ENCODE measurements at places on chromosomes 1 and 21.
A peak's percentile ranks its signal among the peaks of the same experiment; 100 is the strongest.

DNA sequence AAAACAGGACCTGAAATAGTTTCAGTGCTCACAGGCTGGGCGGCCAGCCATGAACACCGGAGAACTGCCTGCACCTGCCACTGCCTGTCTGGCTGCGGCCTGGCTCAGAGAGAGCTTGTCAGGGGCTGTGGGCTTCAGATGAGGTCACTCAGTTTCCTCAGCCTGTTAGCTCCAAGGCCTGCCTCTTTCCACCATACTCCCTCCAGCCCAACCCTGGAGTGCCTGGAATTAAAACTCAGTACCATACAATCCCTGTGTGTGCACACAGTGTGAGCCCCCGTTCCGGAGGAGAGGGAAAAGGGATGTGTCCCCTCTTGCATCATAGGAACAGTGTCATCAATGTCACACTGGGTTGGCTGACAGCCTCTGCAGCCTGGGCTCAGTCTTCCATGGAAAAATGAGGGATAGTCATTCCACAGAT lies 16.2 kb downstream of the CACNA1S start:
- no peak for DNase-seq

DNA sequence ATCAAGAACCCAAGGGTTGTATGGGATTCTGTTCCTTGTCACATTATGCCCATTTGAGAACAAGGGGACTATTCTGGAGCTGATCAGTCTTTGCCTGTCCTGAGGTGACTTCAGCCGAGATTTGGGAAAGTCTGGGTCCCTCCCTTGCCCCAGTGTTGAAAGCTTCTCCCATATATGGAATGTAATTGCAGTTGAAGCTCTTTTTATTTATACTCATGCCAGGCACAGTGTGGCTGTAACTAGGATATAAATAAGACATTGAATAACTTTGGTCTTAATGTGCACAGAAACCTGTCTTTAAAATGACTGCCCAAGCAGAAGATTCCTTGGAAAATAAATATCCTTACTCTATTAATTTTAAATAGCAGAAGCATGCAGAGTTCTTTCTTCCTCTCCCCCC lies 15.2 kb downstream of the AKNAD1 start:
- DNase-seq: no peak

DNA sequence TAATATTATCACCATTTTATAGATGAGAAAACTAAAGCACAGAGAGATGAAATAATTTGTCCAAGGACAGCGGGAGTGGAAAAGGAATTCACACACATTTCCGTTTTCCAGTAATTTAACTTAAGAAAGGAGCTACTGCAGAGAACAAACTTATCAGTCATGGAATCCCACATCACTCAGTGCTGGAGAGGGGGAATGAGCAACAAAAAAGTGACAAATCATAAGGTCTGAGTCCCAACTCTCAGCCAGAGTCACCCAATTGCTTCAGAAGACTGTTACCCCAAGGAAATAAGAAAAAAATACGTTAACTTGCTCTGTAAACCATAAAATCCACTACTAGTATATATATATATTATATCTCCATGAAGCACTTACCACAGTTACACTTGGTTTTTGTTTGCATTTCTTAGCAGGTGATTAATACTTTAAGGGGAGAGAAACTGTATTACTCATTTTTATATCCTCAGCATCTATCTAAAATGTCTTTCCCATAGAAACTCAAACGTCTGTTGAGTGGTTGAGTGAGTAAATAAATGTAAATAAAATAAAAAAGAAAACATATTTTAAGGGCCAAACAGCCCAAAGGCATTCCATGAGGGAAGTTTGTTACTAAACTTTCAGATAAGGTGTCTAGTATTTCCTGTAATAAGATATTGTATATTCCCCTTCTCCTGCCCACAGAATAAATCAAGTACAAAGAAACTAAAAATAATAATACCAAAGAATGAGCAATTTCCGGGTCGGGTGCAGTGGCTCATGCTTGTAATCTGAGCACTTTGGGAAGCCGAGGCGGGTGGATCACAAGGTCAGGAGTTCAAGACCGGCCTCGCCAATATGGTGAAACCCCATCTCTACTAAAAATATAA lies 76.8 kb downstream of the SLC45A1 start:
- DNase-seq: no peak

DNA sequence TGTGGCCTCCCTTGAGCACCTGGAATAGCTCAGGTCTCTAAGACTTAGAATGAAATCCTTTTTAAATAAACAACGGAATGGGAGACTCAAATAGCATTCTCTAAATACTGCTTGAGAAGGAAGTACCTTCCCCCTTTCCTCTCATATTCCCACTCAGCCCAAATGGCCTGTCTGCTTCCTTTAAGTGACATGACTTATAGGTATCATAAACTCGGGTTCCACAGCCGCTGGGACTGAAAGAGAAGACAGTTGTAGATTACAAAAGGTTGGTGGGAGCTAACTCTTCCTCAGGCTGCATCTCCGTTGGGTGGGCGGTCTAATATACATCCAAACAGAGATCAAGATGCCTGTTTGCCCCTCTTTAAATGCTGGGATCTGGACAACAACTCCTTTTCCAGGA lies 1.2 kb upstream of the HMCN1 start:
- DNase-seq: no peak

- DNase-seq: peak; percentile 57
These were observed 89.4 kb upstream of the IPO9 start for GRCh38 chr1:201739492-201740085.

DNA sequence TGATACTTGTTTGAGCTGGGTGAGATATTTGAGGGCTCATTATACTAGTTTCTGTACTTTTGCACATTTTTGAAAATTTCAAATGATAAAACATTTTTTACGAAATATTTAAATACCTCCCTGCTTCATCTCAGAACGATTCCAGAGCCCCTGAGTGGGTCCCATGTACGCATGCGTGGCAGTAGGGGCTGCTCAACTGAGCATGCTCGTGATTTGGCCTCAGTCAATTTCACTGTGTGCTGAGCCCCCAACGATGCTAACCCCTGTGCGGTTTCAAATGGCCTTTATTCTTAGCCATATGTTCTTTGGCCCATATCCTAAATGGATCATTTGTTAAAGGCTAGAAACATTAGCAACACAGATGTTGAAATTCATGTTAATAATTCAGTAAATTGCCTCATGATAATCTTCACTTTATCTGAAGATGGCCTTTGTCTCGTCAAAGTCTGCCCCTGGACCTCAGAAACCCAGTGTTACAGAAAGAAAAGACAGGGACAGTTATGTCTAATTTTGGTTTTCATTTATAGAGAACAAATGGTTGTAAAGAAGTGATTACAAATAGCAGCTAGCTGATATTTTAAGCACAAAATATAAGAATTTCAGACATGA lies 108.2 kb downstream of the MRPS6 start:
- no peak for DNase-seq

GRCh38 chr21:23374155-23374554 lies 2233.1 kb downstream of the MRPL39 start:
- no peak for DNase-seq

GRCh38 chr1:42788021-42788420 lies 3.2 kb downstream of the TMEM269 start:
- DNase-seq: no peak

GRCh38 chr1:205593967-205594366 lies 37.8 kb downstream of the ELK4 start:
- no peak for DNase-seq

- no peak for DNase-seq
These were observed 12.8 kb upstream of the ZSCAN20 start for GRCh38 chr1:33459691-33460090.

GRCh38 chr1:175373786-175374623 lies 181.4 kb upstream of the KIAA0040 start:
- no peak for DNase-seq

DNA sequence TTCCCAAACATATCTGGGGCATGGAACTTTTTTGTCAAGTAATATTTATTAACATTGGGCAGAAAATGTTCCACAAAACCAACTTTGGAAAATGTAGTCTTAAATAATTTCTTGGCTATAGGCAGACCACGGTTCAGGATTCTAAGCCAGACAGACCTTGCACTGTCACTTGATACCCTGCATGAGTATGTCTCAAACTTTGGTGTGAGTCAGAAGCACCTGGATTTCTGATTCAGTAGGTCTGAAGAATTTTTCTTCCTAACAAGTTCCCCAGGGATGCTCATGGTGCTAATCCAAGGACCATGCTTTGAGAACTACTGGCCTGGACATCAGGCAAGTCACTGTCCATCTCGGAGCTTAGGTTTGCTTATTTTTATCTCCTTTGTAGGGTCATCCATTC lies 562.0 kb downstream of the PLPP3 start:
- no peak for DNase-seq

DNA sequence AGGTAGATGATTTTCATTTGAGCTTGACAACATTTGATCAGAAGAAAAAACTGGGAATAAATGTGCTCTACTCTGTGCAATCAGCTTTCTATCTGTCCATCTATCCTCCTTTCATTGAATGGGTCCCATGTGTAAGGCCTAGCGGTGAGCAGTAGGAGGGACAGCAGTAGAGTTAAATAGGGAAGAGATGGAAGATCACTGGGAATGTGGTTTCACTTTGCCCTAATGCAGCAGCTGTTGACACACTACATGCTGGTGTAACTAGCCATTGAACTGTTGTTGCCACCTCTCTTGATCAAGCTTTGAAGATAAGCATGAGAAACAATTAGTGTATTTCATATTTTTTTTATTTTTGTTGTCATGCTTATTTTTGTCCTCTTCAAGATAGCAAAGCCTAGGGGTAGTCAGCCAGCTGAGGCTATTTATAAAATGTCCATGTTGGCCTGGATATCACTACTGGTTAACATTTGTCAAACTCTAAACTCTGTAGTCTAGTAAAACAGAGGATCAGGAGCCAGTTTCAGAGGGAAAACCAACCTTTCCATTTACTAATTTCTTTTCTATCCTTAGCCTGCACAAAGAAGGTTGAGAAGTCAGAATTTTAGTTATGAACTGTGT lies 41.9 kb downstream of the CACNA1E start:
- no peak for DNase-seq

- DNase-seq: no peak
These were observed 42.9 kb upstream of the IFFO2 start for GRCh38 chr1:18999359-18999758.

DNA sequence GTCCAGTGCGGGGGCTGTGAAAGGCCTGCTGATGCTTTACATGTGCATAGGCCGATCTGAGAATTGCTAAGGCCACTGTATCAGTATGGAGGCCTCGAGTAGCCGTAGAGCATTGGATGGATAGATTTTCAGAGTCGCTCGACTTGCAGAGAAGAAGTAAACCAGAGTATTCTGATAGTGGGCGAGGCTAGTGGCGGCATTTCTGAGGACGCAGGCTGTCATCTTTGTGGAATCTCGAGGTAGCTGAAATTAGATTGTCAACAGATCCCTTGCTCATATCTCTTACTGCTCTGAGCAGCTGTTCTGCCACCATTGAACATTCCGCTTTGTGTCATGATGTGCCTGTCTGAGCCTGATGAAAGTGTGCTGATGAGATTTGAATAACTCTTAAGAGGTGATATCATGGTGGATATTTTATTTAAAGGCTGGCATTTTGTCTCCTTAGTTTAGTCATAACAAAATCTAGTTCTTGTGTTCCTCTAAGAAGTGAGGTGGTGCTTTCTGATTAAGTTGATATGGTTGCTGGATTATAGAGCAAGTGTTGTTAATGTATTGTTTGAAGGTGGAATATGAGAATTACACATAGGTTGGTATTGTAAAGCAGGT lies 1.5 kb downstream of the KIF1B start:
- no peak for DNase-seq

DNA sequence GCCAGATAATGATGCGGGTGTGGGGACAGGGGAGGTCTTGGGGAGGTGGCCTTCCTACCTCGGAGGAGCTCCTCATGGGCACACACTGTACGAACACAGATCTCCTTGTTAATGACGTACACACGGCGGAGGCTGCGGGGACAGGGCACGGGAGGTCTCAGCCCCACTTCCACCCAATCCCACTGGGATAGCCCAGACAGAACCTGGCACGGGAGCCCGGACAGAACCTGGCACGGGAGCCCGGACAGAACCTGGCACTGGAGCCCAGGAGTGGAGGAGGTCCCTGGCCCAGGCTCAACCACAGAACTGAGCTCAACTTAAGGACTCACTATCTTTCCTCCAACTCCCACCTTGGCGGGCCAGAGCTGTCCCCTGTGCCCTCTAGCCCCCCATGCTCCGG lies 5.2 kb downstream of the MFAP2 start:
- no peak for DNase-seq

DNA sequence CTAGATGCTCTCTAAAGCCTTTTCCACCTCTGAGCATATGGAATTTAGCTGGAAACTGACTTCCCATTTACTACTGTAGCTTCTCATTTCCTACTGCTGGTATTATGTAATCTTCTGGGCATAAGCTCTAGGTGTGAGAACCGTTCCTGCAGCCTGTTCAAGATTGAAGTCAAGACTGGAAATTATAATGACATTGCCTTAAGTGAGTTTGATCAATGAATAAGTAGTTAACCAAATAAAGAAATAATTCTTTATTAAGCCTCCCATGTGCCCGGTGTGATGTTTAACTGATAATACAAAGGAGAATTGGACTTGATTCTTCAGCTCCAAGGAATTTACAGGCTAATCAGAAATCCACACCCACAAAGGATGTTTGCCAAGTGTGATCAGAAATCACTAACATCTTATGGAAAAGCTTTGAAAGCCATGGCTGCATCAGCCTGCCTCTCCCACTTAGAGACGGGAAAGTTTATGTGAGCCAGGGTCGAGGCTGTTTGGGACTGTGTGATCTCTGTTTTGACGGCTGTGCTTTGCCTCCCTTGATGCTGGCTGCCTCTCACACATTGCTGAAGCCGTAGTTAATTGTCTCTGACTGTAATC lies 36.4 kb upstream of the PRELP start:
- no peak for DNase-seq

- no peak for DNase-seq
These were observed 3.3 kb downstream of the PFDN2 start for GRCh38 chr1:161114556-161114955.

DNA sequence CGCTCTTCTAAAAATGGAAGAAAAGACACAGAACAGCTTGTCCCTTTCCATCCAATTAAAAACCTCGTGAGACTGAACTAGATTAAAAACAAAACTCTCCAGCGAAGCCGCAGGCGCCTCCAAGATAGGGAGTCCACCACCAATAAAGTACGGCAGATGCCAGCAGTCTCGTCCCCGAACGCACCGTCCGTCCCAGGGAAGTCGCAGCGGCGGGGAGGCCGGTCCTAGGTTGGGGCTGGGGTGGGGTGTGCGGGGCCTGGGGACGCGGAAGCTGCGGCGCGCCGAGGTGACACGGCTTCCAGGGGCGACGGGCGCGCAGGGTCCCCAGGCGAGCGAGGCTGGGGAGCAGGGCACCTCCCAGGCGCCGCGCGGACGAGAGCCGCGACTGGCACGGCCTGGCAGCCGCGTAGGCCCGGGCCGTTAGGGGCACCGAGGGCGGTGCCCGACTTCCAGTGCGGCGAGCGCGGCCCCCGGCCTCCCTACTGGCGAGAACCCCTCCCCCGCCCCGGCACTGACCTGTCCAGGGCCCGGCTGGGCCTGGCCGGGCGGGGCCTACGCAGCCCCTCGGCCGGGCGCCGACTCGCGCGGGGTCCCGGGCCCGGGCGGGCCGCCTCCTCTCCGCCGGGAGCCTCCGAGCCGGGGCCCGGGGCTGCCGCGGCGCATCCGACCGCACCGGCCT lies 28.3 kb upstream of the A3GALT2 start:
- DNase-seq: no peak

All from Jurkat, Clone E6-1 (cell line).